Iris pigment epithelial cell (primary cell): ENCODE measurements at places on chromosomes 7 and 10.

DNA sequence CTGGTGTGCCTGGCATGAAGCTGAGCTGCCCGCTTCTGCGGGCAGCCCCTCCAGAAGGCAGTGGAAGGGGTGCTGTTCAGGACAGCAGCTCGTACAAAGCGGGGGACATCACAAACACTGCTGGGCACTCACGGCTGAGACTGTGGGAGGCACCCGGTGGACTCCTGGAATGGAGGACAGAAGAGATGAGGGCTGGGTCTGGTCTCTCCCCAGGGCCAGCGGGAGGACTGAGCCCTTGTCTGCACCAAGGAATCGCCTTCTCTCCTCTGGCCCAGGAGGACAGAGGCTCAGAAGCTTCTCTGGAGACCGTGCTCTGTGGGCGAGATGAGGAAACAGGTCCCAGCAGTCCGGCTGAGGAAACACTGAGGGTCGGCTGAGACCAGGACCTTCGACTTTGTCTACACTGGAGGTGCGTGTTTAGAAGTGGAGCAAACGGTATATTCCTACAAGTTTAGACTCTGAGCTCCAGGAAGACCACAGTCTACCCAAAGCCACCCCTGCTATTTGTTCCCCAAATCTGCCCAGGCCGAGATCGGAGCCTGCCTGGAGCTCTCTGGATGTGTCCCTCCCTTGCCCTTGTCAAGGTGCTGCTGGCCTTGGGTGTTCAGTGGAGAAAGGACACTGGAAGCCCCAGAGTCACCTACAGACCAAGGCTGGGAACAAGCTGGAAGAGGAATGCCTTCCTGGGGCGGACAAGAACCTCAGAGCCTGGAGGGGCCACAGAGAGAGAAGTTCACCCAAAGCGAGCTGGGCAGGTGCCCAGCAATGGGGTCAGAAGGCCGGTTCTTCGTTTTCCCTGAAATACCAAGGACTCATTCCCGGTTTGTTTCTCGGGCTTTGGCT lies 12.9 kb upstream of the INPP5A start:
- DNase-seq: no peak

DNA sequence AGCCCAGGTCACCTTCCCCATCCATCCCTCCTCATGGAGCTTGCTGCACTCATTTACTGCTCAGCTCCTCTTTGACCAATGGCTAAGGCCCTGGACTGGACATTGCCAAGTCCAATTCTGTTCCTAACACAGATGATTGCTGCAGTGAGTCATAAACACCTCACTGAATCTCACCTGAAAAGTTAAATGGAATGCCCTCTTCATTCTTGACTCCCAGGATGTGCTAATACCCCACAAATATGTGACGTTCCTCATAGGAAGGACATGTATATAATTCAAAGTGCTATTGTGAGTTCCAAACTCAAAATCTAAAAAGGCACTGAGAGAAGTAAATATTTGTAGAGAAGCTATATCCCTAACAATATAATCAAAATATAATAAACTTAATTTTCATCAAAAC lies 73.5 kb upstream of the DLX6 start:
- no peak for DNase-seq

- DNase-seq: no peak
These were observed 63.5 kb upstream of the EGFR start for GRCh38 chr7:54955296-54955695.

DNA sequence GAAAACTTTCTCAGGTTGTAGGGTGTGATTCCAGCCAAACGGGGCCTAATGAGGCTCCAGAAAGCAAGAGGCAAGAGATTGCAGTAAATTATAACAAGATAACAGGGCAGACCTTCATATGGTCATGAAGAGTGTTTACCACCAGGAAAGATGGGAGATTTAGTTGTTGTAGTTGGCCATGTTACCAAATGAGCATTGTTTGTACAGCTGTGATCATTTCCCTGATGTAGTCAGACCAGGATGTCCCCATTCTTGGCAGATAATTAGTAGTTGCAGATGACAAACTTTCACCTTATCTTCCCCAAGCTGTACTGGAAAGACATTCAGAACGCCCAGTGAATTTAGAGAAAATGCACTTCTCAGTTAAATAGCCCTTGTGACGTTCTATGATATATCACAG lies 630.8 kb downstream of the ANKRD7 start:
- no peak for DNase-seq

DNA sequence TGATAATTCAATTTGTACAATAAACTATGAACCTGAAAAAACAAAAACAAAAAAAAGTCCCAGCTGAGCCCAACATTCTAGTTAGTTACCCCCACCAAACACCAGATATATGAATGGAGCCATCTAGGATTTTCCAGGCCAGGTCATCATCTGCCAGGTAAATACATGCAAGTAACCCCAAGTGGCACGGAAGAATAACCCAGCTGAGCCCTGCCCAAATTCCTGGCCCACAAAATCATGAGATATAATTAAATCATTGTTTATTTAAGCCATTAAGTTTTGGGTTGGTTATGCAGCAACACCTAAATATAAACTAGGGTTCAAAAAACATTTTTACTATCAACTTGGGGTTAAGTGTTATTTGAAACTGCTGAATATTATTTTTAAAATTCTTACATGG lies 19.0 kb downstream of the PARD3 start:
- DNase-seq: no peak

DNA sequence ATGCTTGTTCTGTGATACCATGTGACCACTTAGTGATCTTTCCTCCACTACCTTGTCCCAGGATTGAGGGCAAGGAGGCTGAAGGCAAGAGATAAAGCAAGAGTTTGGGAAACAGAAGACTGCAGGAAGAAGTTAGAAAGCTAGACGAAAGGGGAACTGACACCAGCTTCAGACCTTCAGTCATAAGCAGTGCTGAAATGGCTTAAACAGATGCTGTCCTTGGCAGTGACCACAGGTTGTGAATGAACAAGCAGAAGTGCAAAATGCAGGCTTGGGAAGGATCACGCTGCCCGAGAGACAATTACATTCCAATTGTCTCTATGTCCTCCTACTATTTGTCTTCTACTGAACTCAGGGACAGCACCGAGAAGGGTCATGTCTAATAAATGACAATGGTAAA lies 704.9 kb upstream of the AUTS2 start:
- no peak for DNase-seq

GRCh38 chr10:14262836-14263425 lies 67.8 kb downstream of the FRMD4A start:
- no peak for DNase-seq

- DNase-seq: no peak
These were observed 29.1 kb downstream of the LRRC18 start for GRCh38 chr10:48910548-48910947.

GRCh38 chr10:73625004-73625883 lies 16.0 kb downstream of the MYOZ1 start:
- peak; percentile 44 for DNase-seq

DNA sequence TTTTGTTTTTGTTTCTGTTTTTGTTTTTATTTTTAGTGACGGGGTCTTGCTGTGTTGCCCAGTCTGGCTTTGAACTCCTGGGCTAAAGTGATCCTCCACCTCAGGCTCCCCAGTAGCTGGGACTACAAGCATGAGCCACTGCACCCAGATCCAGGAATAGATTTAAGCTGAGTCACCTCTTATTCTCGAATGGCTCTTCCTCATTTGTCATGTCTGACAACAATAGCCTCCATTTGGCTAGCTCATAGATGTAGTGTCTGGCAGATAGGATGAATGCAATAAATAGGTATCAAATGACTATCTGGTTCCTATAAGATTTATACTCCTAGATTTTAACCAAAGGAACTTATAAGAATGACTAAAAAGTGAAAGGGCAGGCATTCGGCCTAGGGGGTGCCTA lies 172.9 kb downstream of the TMEM26 start:
- DNase-seq: peak; percentile 57

DNA sequence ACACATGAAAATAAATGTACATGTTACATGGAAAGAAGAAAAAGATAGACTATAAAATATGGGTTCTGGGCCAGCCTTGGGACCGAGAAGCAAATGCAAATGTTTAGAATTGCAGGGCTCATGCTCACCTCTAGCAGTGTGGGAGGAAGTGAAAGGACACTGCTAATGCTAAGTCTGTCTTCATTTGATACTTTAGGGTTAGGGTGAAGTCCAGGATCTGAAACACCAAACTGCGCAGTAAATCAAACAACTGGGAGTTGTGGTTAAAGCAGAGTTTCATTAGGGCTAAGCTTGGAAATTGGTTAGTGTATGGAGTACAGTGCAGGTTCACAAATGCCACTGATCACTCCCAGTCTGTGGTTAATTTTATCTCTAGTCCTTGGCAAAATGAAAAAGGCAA lies 73.2 kb upstream of the PDK4 start:
- DNase-seq: no peak

DNA sequence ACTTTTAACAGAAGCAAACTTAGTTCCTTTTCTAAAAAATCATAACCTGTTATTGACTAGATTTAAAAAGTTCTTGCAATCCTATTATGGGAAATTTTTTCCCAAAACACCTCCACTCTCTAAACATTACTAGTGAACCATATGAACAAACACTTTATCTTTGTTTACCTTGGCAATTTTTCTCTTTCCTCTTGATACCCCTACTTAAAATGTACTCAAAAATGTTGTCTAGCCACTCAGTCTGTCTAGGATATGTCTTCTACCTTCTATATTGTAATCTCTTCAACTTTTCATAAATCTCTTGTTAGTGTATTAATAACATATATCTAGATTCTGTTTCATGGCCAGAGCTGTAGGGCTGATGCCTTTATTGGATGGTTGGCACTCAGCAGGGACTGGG lies 630.0 kb upstream of the GRM3 start:
- no peak for DNase-seq

DNA sequence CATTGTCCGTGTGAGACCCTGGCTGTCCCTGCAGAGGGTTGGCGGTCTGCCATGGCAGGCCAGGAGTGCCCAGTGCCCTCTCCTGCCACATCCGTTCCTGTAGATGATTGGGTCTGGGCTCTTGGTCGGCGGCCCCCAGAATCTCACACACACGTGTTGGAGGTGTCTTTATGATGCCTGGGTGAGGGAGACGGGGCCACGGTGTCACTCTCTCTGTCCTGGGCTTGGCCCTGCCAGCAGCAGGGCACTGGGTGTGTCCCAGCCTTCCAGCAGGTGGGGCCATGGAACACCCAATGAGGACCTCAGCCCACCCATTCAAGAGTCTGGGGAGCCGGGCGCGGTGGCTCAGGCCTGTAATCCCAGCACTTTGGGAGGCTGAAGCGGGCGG lies 30.2 kb downstream of the UNC5B start:
- no peak for DNase-seq

DNA sequence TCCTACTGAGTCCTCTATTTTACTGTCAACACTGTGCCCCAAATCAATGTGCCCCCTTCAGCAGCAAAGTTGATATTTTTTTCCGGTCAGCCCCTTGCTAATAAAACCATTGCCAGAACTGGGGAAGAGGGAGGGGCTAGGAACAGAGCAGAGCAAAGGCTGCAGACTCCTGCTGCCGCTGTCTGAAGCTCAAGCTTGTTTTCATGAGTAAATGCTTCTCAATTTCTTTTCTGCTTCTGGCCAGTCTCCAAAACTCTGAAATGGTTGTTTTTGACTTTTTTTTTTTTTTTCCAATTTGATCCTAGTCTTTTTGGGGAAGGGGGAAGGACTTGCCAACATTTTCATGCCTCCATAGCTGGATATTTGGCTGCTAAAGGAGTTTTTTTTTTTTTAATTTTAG lies 26.7 kb upstream of the PROSER2 start:
- no peak for DNase-seq

DNA sequence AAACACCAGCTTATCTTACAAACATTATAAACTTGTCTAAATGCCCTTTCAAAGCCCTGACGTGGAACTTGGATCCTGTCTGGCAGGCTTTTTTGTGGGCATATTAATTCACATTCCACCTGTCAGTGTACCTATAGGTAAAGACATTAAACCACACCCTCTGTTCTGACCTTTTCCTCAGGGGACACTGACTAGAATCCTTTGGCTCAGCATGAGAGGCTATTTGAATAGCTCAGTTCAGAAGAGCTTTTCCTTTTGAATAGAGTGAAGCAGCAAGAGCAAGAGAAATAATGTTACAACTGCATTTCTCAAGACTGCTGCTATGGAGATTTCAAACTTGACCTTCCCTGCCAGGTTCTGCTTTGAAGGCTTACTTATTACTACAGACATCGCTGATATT lies 76.9 kb downstream of the CYP51A1 start:
- peak; percentile 12 for DNase-seq

DNA sequence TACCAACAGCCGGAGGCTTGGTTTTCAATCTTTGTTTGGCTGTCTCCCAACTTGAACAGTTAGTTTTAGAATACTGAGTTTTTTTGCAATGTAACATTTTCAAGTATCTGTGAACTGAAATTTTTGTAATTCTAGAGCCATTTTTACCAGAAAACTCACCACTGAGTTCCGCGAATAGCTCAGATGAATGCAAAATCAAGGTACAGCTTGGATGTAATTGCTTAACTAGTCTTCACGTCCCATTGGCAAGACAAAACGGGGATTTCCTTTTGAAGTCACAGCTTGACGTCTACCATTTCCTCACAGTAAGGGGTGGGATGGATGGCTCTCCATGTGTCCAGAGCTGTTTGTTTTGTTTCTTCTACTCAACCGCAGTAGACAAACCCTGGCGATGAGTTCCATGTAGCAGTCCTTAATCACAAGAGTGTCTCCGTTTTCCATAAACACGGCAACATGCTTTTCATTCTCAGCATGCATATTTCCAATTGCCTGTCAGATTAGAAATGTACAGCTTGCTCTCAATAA lies 55.8 kb upstream of the FGFR2 start:
- no peak for DNase-seq

DNA sequence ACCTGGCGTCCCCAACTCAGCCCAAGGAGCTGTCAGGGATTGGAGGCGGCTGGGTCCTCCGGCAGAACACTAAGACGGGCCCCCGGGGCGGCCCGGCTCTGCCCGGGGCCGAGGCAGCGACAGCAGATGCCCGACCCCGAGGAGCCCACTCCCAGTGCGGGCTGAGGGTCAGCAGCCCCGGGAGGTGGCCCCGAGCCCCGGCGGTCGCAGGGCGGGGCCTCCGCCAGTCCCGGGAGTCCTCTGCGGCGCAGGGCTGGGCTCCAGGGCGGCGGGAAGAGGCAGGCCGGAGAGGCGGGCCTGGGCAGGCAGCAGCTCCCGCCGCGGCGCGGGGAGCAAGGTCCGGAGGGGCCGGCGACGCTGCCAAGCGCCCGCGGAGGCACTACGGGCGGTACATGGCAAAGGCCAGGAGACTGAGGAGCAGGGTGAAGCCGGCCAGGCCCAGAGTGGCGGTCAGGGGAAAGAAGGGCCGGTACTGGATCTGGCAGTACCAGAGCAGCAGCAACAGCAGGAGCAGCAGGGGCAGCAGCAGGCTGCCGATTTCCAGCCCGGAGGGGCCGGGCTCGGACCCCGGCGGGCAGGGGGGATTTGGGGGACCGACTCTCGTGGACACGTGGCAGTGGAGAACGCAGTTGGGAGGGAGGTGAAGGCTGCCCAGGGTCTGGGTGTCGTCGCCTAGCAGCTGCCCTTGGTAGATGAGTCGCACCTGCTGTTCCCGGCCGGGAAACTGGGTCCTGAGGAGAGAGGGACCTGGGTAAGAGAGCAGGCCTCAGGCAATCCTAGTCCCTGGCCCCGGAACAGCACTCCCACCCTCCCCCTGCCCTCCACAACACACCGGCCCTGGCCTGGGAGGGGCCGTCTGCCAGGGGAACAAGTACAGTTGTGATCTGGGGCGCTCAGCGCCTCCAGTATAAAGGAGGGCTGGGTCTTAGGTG lies 827 bp upstream of the FASTK start:
- DNase-seq: no peak

- peak; percentile 49 for DNase-seq
These were observed 1.4 kb downstream of the GARS1 start for GRCh38 chr7:30596014-30596641.

- DNase-seq: no peak
These were observed 48.2 kb downstream of the XPNPEP1 start for GRCh38 chr10:109875151-109875568.

- no peak for DNase-seq
These were observed 5.1 kb downstream of the LRRC72 start for GRCh38 chr7:16531707-16532106.
